ENCODE measurements at places on chromosomes 2 and 18. TPM values are rescaled to one million over a fixed set of nuclear protein-coding genes. Genes with fewer than 3 reads are reported as not detected.

DNA sequence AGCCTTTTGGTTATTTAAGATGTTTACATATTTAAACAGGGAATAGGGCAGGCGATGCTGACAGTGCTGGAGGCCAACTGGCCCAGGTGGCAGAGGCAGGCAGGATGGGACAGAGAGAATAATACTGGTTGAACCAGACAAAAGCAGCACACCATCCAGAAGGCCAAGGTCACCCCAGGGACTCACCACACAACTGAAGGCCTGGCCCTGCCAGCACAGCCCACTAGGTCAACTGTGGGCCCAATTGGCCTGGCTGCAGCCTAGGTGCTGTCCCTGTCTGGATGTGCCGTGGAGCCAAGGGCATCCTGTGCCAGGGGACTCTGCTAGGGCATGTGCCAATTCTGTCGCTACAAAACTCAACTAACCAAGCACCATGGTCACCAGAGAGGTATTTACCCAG lies 69.2 kb downstream of the RNF152 start:
- peak overlapping the region; percentile 2 for H3K27ac ChIP-seq
- no peaks in the 10 kb centered on the region for H3K4me1 ChIP-seq
- no peaks in the 10 kb centered on the region for H3K27me3 ChIP-seq
- H3K36me3 ChIP-seq: no peaks in the 10 kb centered on the region
- DNase-seq: no peak

- no peaks in the 10 kb centered on the region for H3K36me3 ChIP-seq
- DNase-seq: no peak
- no peak overlapping the region for H3K27ac ChIP-seq
These were observed 5.2 kb upstream of the TPO start for GRCh38 chr2:1407950-1408675.

- H3K4me3 ChIP-seq: no peak overlapping the region
- no peaks in the 10 kb centered on the region for H3K4me1 ChIP-seq
- H3K36me3 ChIP-seq: no peaks in the 10 kb centered on the region
These were observed 36.6 kb upstream of the CETN1 start for GRCh38 chr18:543447-544078.

DNA sequence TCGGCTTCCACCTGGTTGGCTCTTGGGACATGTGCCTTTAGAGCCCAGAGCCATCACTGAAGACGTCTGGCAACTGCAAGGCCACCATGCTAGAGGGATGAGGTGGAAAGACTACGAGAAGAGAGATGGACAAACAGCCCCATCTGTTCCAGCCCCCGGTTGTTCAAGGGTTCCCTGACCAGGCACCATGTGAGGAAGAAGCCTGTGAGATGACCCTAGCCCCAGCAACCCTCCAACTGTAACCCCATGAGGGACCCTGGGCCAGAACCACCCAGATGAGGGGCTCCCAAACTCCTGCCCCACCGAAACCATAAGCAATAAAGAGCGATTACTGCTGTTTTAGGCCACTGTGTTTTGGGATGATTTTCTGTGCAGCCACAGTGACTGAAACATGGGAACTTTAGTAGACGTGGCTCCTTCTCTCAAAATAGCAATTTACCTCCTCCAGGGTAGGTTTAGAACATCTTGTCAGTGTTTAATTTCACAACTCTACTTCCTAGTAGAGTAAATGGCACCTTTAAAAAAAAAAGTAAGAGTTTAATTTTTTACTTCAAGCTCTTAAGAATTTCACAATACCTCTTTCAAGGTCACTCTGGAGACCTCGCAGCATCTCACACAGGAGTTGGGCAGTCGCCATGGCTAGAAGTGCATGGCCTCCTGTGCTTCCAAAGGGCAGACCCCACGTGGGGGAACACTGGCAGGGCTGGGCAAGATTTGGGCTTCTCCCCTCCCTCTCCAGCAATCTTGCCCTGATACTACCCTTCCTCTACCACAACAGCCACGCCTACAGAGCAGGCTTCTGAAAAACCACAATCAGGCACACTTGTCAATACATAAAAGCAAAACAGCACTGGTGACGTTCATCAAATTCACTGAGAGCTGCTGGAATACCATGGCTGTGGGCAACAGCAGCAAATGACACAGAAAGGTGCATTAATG lies 48.8 kb downstream of the TMEM163 start:
- no peak overlapping the region for H3K27ac ChIP-seq
- no peaks in the 10 kb centered on the region for H3K4me1 ChIP-seq
- DNase-seq: no peak

The RNF103 gene
- total RNA-seq: 60.3 TPM

- H3K27me3 ChIP-seq: no peaks in the 10 kb centered on the region
- H3K36me3 ChIP-seq: no peaks in the 10 kb centered on the region
- no peak overlapping the region for H3K4me3 ChIP-seq
- H3K27ac ChIP-seq: no peak overlapping the region
- DNase-seq: no peak
These were observed 782.6 kb downstream of the MBD2 start for GRCh38 chr18:53441761-53442414.

GRCh38 chr2:63506320-63506719 lies 82.0 kb downstream of the WDPCP start:
- no peaks in the 10 kb centered on the region for H3K27me3 ChIP-seq
- no peaks in the 10 kb centered on the region for H3K36me3 ChIP-seq
- no peak overlapping the region for H3K27ac ChIP-seq
- no peak for DNase-seq

DNA sequence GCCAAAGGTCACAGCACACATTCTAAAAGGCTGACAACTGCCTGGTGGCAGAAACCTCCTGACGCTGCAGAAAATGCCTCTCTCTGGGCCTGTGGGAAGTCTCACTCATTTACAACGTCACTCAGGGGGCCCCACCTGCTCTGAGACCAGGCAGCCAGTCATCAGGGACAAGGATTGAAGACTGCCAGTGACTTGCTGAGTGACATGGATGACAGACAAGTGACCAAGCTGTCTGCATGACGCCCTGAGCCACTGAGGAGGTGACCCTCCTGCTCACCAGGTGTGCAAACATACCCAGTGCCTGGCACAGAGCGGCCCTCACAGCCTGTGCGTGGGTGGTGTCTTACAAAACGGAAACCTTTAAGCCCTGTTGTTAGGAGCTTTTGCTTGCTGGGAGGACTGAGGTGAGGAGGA lies 392.4 kb downstream of the TNS1 start:
- no peak for DNase-seq
- H3K4me3 ChIP-seq: no peak overlapping the region
- no peak overlapping the region for H3K27ac ChIP-seq
- no peaks in the 10 kb centered on the region for H3K4me1 ChIP-seq

The DQX1 gene
- not detected for total RNA-seq

The GPATCH11 gene
- 38.7 TPM for total RNA-seq

GRCh38 chr2:30511122-30512083 lies 64.4 kb downstream of the LCLAT1 start:
- H3K4me1 ChIP-seq: no peaks in the 10 kb centered on the region
- H3K27ac ChIP-seq: no peak overlapping the region
- no peak for DNase-seq
- no peaks in the 10 kb centered on the region for H3K36me3 ChIP-seq

GRCh38 chr18:36700955-36701354 lies 127.8 kb downstream of the TPGS2 start:
- no peaks in the 10 kb centered on the region for H3K4me1 ChIP-seq
- H3K4me3 ChIP-seq: no peak overlapping the region
- no peak for DNase-seq
- no peak overlapping the region for H3K27ac ChIP-seq
- H3K36me3 ChIP-seq: no peaks in the 10 kb centered on the region
- H3K27me3 ChIP-seq: no peaks in the 10 kb centered on the region

DNA sequence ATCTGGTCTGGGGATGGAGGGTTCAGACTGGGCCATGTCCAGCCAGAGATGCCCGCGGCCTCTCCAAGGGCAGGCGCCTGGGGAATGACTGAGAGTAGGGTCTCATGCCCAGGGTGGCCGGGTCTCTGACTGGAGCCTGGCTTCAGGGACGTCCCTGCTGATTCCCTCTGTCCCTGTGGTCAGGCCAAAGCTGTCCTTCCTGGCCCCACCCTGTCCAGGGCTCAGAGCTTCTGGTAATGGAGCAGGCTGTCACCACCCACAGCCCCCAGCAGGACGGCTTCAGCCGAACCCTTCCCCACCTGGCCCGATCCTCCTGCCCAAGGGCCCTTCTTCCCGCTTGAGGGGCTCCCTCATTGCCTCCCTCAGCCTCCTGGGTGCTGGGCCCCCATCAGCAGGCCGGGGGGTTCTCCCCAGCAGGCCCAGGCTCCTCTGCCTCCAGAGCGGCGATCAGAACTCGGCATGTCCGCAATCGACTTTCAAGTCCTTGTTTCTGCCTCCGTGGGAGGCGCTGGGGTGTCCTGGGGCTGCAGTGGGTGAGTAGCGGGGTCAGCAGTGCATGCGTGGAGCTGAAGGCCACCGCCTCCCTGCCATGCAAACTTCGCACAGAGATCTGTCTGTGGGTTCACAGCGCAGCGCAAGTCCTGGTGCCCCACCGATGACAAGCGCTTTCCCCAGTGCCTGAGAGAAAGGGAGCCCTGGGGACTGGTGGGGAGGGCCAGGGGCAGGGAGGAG lies 18.3 kb downstream of the RAMP1 start:
- DNase-seq: no peak
- H3K27ac ChIP-seq: no peak overlapping the region
- H3K4me1 ChIP-seq: no peaks in the 10 kb centered on the region
- H3K4me3 ChIP-seq: no peak overlapping the region
- H3K36me3 ChIP-seq: no peaks in the 10 kb centered on the region

Data from breast epithelium (tissue), 4 donors.